ENCODE measurements at places on chromosomes 5 and 9.
A peak's percentile ranks its signal among the peaks of the same experiment; 100 is the strongest.

- no peak for DNase-seq
Measured at GRCh38 chr5:76393035-76393680, 9.9 kb upstream of the IQGAP2 start.

- DNase-seq, result no peak
Measured at GRCh38 chr5:98698359-98698758, 75.1 kb upstream of the RGMB start.

DNA sequence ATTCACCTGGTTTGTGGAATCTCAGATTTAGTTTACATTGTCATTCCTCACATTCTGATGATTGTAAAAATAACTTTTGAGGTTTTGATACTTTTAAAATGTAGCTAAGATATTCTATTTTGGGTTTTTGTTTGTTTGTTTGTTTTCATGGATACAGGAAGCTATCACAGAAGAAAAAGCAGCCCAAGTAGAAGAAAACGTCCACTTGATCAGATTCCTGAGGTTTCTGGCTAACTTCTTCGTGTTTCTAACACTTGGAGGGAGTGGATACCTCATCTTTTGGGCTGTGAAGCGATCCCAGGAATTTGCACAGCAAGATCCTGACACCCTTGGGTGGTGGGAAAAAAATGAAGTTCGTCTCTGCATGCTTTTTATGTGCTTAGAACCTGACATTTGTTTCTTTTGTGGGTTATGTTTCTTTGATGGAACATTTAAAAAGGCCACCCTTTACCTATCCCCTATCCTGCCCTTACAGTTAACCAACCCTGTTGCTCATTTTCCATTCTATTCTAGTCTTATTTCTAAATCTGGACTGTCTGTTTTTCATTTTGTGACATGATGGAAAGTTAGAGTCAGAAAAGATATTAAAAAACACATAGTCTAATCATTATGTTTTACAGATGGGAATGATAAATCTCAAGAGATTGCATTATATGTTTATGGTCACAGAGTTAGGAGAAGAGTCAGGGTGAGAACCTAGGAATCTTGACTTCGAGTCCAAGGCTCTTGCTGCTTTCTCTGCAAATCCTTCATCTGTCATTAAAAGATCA lies 163.7 kb downstream of the ALDH1A1 start:
- DNase-seq, result no peak

GRCh38 chr5:3201941-3202340 lies 393.7 kb upstream of the IRX1 start:
- DNase-seq, result no peak

DNA sequence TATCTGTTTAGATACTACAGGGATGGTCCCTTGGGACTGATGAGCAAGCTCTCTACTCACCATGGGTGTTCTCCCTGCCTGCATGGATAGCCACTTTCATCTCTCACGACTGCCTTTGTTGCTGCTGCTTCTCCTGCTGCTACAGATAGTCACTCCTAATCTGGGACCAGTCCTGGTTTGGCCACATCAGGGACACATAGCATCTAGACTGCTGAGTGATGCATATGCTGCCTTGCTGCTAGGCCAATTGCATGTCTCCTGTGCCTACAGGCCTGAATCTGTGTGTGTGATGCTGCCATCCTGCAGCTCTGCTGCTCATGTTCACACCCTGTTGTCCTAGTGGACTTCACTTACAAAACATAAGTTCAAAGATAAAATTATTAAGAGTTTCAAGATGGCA lies 297.1 kb downstream of the HCN1 start:
- peak; percentile 84 for DNase-seq

DNA sequence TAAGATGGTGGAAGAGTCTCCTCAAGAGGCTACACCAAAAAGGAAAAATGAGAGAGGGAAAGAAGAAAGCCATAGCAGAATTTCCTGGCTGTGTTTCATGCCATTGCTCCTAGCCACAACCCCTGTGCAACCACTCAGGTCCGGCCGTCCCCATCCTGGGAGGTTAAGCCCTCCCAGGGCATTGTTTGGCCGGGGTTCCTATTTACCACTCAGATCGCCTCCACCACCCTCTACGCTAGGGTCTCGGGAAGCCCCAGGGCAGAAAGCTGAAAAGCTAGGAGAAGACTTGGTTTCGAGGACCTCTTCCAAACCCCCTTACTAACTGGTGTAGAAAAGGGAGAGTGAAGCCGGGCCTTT lies 715 bp downstream of the RC3H2 start:
- DNase-seq, result peak; percentile 55

DNA sequence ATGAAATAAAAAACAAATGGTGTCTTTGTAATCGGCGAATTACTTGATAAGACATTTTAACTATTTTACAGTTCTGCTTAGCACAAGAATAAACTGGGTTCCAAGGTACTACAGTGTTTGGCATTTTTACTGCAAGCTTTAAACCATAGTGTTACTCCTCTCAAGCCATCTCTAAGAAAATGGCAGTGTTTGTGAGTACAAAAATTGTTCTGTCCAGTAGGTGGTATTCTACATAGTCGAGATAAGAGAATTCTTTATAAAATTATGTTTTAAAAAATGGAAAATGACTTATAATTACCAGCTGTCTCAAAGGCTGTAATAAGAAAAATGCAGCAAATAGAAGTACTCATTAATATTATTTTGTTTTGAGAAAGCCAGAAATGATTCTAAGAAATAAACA lies 3.2 kb downstream of the SMIM15 start:
- DNase-seq, result no peak

DNA sequence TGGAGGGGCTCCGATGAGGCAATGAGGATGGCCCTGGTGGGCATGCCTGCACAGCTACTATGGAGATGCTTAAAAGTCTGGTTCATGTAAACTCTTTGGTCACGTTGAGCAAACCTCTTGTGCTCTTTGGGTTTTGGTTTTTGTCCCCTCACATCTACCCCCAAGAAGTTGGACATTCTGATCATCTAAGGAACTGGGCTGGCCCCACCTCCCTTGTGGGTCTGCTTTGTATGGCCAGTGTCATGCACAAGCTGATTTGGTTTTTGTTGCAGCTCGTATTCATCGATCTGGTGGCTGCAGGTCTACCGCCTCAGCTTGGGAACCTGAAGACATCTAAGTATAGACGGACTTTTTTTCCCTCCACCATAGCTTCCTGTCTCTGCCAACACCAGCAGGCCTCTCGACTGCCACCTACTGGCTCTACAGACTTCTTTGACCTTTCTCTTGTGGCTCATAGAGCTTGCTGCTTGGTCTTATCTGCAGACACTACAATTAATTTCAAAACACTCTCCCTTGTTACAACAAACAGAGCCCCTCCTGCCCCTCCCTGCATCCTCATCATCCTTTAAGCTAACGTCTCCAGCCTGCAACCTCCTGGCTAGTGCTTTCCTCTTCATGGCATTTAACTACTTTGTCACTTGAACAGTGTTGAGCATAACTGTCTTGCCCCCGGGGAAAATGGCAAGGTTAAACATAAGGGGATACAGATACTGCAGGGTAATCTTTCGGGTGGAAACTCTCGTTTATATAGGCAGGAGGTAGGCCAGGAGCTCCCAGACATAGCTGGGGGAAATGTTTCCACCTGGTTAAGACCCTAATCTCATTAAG lies 34.5 kb downstream of the TSTD2 start:
- peak; percentile 89 for DNase-seq

- no peak for DNase-seq
Measured at GRCh38 chr5:163360656-163361055, 76.7 kb upstream of the CCNG1 start.

DNA sequence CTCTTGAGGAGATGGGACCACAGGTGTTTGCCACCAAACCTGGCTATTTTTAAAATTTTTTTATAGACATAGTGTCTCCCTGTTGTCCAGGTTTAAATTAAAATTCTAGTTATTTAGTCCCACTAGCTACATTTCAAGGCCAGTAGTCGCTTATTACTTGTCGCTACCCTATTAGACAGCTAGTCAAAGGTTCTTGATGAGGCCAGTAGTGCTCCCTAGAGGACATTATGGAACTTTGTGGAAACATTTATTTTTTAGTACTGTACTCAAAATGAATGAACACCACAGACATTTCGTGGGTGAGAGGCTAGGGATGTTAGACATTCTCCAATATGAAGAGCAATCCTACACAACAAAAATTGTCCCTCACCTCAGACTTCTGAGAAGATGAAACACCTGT lies 14.4 kb upstream of the GRXCR2 start:
- no peak for DNase-seq

DNA sequence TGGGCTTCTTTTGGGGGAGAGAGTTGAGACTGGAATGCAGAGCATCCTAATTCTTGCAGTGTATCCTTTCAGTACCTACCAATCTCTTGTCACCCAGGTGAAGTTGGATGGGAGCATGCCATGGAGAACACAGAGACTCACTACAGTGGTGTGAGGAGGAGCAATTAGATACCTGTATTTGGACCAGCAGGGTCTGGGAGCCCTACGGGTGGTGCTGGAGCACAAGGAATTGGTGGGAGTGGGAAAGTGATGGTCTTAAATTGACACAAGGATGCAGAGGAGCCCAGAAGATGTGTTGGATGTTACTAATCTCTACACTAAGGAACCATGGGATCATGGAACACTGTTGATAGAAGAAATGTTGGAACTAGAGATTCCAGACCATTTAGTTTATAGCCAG lies 212.7 kb downstream of the CHSY3 start:
- DNase-seq, result no peak

DNA sequence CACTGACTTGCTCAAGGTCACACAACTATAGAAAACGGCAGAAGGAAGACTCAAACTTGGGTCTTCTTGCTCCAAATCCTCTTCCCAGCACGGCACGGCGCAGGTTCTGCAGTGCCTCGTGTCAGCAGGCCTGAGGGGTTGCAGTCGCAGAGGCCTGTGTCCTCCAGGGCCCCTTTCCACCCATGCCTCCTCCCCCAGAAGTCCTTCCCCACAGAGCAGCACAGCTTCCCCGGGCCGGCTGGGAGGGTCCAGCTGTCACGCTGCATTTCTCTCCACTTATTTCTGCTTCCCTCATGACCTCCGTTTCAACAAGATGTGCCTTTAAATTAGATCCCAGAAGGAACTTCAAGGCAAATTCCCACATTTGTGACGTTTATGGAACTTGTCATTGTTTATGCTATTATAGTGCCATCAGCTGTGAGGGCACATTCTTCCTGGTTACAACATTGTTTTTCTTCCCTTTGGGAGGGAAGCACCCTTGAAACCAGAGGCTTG lies 148.4 kb downstream of the C5orf15 start:
- no peak for DNase-seq

DNA sequence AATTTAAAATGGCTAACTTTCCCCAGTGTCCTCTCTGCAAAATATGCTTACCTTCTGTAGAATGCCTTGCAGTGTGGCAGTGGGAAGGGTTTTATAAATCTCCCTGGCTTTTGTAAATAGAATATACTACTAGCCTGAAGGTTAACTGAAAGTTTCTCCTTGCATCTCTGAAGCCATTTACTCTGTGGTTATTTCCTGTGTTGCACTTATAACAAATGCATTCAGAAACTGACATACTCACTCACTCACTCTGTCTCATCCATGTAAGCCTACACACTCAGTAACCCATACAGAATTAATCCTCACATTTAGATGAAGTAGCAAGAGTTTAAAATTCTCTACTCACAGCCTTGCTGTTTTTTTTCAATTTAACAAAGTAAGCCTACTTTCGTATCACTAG lies 87.1 kb upstream of the SH3GL2 start:
- no peak for DNase-seq

DNA sequence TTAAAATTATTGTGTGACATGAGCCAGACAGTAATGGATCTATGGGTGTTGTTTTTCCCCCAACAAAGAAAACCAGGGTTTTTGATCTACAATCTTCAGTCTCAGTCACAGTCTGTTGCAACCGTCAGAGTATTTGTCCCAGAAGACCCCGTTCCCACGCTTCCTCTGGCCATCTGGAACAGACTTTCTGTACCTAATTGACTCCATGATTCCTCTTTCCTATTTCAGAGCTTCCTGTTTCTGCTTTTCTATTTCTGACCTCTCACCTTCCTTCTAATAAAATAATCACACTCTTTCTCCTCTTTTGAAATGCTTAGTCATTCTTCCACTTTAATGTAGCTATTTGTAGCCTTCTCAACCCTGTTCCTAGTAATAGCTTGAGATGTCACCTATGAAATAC lies 1044.8 kb downstream of the DTWD2 start:
- no peak for DNase-seq

GRCh38 chr9:21672761-21673160 lies 129.7 kb upstream of the MTAP start:
- DNase-seq, result no peak

DNA sequence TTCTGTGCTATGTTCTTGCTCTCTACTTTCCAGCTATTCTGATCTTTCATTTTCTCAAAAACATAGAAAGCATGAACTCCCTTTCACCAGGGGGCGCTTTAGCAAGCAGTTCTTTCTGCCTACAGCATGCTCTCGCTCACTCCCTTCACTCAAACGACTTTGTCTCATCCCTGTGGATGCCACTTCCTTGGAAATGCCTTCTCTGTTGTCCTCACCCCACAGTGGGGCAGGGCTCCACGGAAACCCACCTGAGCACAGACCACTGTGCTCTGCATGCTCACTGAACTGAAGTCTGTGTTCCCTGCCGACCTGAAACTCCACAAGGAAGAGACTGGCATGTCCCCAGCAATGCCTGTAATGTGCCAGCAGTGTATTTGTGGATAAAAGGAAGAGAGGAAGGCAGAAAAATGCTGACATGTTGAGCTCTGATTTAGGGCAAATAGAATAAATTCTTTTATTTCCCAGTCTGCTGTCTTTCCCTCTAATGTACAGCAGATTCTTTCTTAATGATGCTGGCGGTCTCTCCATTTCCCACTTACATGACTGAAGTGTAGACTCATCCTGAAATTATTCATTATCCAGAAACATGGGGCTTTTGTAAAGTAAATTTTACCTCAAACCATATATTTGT lies 4.9 kb upstream of the ROR2 start:
- peak; percentile 14 for DNase-seq

DNA sequence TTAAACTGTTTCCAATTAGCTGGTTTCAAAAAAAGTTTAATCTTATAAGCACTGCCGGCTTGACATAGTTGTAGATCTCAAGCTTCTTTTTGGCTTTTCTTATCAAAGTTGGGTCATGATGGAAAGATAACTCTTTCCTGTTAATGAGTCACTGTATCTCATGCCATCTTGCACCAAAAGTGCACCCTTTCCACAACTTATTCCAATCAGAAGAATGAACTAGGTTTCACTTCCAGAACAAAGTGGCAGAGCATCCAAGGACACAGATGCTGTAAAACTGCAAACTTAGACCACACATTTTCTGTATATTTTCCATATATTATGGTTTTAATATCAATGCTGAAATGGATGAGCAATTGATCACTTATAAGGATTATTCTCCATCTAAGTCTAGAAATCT lies 198.2 kb downstream of the GLIS3 start:
- DNase-seq, result no peak

DNA sequence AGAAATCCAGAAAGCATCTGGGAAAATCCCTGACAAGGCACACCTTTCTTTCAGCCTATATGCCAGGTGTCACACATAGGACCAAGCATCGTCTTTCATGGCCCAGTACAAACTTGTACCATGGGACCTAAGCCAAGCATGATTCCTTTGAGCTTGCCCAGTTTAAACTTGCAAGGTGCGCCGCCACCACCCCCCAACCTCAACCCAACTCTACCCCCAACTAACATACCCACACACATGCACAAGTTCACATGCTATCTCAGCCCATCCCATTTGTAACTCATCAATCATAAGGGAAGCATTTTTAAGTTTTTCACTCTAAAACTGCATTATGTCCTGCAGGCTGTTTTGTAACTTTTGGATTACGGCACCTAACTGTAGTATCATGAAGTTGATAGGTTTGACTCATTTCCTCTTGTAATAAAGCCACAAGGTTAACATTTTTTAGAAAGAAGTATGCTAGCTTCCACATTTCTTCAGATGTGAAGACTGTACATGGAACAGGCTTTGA lies 145.9 kb upstream of the FST start:
- DNase-seq, result no peak
